ENCODE measurements at places on chromosomes 16 and 17.

- peak; percentile 65 for DNase-seq
Measured at GRCh38 chr16:88430524-88431446, 22.3 kb upstream of the ZFPM1 start.

- no peak for DNase-seq
Measured at GRCh38 chr17:9928601-9929333, 23.7 kb upstream of the RCVRN start.

- no peak for DNase-seq
Measured at GRCh38 chr17:32590974-32591373, 104.2 kb downstream of the CDK5R1 start.

GRCh38 chr16:8505327-8505991, 84.9 kb downstream of the TMEM114 start:
- DNase-seq = no peak

- peak; percentile 11 for DNase-seq
Measured at GRCh38 chr17:83190601-83191387, 111.4 kb downstream of the METRNL start.

DNA sequence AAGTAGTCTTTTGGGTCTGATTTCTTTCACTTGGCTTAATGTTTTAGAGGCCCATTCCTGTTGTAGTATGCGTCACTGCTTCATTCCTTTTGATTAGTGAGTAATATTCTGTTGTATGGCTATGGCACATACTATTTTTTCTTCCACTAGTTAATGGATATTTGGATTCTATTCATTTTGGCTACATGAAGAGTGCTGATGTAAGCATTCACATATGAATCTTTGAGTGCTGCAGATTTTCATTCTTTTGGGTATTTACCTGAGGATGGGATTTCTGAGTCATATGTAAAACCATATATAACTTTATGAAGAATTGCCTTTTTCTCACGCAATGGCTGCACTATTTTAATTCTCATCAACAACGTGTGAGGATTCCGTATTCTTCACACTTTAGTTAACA, 113.6 kb downstream of the AHSP start:
- no peak for DNase-seq

- DNase-seq = peak; percentile 74
Measured at GRCh38 chr16:77971306-77972061, 50.9 kb upstream of the CLEC3A start.

- DNase-seq = no peak
Measured at GRCh38 chr17:81511554-81511803, 1.1 kb downstream of the ACTG1 start.

- DNase-seq = no peak
Measured at GRCh38 chr17:28466521-28467048, 6.9 kb upstream of the SLC13A2 start.

DNA sequence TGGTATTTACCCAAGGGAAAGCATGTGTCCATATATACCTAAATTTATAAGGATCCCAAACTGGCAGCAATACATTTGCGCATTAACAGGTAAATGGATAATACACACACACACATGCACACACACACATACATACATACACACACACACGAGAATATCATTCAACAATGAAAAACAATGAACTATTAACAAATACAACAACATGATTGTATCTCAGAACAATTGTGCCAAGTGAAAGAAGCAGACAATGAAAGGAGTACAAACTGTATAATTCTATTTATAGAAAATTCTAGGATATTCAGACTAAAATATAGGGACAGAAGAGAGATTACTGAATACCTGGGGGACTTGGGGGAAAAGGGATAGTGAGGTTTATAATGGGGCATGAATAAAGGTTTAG, 323.0 kb downstream of the KCNJ2 start:
- DNase-seq = no peak

- no peak for DNase-seq
Measured at GRCh38 chr17:32307658-32308057, 34.3 kb downstream of the C17orf75 start.

DNA sequence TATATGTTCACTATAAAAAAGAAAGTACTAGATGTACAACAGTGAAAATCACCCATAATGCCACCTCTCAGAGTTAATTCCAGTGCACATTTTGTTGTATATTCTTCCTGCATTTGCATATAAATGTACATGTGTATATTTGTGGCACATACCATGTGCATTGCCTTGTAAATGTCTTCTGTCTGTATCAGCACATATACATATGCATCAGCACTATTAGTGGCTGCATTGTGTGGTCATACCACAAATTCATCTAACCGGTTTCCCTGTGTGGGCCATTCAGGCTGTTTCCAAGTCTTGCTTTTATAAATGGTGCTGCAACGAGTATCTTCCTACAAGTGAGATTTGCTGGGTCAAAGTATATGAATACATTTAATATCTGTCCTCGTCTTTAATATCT, 6.5 kb downstream of the KSR1 start:
- DNase-seq = no peak

- DNase-seq = no peak
Measured at GRCh38 chr16:20326321-20326720, 992 bp downstream of the GP2 start.

- DNase-seq = no peak
Measured at GRCh38 chr17:57940653-57941329, 14.4 kb downstream of the CUEDC1 start.

GRCh38 chr17:9456330-9456729, 119.3 kb downstream of the STX8 start:
- no peak for DNase-seq

GRCh38 chr17:6455321-6455705, 11.1 kb downstream of the PIMREG start:
- peak; percentile 53 for DNase-seq

- DNase-seq = no peak
Measured at GRCh38 chr17:9294661-9295210, 273.4 kb downstream of the NTN1 start.

DNA sequence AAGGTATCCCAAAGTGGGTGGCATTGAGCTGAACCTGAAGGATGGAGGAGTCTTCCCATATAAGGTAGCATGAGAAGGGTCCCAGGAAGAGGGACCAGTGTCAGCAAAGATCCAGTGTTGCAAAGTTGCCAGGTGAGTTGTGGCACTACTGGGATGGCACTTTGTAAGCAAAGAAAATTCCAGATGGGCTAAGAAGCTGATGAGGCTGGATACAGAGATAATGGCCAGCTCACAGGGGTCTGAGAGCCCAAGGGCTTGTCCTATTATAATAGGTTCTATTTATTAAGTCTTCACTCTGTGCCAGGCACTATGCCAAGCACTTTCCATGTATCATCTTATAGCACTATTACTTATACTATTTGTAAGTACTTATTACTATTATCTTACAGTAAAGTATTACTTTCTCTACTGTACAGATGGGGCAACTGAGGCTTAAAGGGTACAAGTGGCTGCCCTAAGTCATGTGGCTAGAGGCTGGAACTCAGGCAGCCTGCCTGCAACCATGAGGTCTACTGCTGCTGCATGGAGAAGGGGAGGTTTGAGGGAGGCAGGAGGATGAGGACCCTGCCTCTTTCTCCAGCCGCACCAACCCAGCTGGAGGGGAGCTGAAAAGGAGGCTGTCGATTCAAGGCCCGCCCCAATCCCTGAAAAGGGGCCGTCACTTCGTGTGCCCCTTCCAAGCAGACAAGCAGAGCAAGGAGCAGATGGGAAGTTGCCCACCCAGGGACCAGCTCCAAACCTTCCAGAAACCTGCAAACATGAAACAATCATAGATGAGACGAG, 86.5 kb downstream of the C16orf78 start:
- DNase-seq = peak; percentile 4

- DNase-seq = no peak
Measured at GRCh38 chr16:57303021-57303909, 18.8 kb upstream of the PLLP start.

DNA sequence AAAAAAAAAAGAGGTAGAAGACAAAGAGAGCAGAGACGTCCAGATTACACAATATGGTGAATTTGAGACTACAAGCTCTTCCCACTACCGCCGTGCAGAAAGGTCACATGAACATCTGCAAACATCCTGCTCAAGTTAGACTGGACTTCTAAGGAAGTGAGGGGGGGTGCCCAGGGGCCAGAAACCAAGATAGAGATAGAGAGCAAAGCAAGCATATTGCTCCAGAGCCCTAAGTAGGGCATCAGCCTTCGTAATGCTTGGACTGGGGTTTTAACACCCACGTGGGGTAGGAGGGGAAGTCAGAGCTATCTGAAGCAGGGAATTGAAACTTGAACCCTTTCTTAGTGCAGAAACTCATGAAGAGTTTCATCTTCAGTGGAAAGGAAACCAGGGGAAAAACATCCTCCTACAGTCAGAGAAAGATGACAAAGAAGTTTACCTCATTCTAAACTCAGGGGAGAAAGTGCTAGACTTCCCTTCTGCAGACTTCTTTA, 8.7 kb downstream of the CLEC19A start:
- no peak for DNase-seq

- DNase-seq = no peak
Measured at GRCh38 chr16:83929811-83930555, 23.1 kb upstream of the OSGIN1 start.

DNA sequence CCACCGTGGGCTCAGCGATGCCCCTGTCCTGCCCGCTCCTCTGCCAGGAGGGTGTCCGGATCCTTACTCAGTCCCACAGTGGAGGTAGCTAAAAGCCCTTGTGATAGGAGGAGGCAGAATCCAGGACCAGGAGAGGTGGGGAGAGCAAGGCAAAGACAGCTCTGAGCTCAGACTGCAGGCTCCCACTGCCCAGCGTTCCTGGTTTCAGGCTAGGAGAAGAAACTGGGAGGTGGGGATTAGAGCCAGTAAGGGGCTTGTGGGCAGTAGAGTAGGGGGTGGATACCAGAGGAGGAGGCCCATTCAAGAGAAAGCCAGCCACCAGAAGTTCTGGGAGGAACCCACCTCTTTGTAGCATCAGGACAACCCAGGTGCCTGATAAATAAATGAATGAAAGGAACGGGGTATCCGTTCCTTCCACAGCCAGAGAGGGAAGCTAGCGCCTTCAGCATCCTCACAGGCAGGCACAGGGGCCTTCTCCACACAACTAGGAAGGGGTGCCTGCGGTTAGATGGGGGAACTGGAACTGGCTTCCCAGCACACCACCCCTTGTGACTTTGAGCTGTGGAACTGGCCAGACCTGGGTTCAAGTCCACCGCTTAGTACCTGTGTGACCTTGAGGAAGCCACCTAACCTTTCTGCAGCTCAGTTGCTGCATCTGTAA, 2.3 kb downstream of the IL21R start:
- no peak for DNase-seq

- no peak for DNase-seq
Measured at GRCh38 chr16:65855171-65856145, 511.0 kb upstream of the CDH5 start.
